ENCODE measurements at places on chromosomes 2 and 18.
A peak's percentile ranks its signal among the peaks of the same experiment; 100 is the strongest.

DNA sequence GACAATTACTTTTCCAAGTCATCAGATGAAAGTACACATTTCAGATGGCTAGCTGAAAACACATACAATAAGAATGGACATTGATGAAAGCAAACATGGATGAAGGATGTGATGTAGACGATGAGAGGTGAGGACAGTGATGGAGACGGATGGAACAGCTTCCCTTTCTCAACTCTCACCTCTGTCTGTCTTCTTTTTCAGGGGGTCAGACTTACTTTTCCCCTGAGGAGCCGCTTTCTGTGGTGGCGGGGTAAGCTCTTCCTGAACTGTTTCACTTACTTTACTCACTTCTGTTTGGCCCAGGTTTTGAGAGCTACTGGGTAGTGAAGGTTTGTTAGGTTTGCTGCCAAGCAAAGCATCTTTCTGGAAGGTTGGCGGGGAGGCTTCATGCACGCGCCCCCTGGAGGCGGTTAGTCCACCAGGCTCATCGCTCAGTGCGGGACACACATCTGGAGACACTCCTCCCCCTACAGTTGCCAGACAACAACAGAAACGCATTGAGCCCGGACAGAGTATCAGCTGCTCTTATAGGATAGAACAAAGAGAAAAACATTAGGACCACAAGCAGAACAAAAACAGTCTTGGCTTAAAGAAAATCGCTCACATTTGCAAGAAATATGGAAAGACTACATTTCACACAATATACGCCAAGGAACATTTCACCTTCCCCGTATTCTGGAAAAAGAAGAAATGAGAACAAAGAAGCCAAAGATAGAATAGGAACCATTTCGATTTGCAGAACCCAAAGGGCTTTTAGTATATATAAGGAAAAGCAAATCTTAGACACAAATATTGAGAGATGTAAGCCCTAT, 90.5 kb downstream of the MYOM1 start:
- DNase-seq, result peak; percentile 70

DNA sequence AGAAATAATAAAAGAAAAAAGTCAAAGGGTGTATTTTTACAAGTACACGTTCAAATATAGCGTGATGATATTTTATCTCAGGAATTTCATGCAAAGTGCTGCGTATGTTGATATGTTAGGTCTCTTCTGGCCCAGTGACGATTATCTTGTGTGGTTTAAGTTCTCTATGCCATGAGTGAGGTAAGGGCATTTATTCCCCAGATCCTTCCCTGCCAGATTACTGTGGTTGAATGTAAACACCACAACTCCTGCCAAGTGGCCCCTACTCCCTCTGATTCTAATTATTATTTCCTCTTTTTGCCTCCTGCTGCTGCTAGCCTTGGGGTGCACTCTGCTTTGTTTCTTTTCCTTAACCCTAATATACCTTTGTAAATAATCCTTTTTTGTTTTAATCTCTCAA, 12.2 kb downstream of the SCN2A start:
- no peak for DNase-seq

GRCh38 chr2:207092818-207093217, 72.9 kb downstream of the KLF7 start:
- no peak for DNase-seq

DNA sequence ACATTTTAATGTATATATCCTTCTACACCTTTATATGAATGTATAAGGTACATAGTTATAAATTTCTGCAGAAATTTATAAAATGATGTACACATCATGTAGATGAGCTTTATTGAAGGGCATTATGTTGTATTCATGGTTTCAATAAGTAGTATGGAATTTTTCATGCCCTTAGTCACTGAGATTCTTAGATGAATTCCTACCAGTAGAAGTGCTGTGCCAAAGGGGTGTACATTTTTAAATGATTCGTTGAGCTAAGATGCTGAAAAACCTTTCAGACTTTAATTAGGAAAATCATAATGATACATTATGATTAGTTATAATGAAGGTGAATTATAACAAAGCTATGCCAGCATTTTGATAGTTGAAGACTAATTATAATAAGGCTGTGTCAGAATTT, 115.2 kb downstream of the ZNF236 start:
- DNase-seq, result no peak

GRCh38 chr2:57516698-57517340, 529.8 kb upstream of the VRK2 start:
- DNase-seq, result no peak
